ENCODE measurements at places on chromosomes 3 and 15.

GRCh38 chr3:49279376-49279775 is 2.3 kb upstream of the C3orf62 start:
- no peak for DNase-seq

GRCh38 chr15:98281130-98281529 is 320.6 kb downstream of the ARRDC4 start:
- DNase-seq, result no peak

GRCh38 chr3:98952404-98952803 is 50.9 kb upstream of the DCBLD2 start:
- no peak for DNase-seq

GRCh38 chr3:179977356-179977755 is 59.4 kb downstream of the PEX5L start:
- no peak for DNase-seq

DNA sequence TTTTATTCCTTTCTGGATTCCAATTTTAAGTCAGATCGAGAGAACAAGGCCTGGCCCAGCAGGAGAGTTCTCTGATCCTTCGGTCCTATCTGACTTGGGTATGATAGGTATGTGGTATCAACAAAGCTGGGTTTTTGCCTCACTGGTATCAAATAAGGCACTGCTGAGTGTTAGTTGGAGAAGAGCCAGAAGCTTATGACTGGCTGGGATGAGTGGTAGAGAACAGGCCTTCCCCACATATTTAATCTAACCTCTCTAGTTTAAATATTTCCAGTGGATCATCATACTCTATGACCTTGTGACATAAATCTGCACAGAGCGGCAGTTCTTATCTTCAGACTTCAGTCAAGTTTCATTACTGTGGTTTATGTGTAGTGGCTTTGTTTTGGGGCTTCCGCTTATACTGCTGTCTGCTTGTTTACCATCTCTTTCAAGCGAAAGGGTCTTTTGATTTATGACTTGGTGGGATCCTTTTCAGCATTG is 164.5 kb downstream of the PTPRG start:
- no peak for DNase-seq

- DNase-seq, result no peak
These were observed 104.9 kb upstream of the SPATA12 start for GRCh38 chr3:56955492-56956111.

DNA sequence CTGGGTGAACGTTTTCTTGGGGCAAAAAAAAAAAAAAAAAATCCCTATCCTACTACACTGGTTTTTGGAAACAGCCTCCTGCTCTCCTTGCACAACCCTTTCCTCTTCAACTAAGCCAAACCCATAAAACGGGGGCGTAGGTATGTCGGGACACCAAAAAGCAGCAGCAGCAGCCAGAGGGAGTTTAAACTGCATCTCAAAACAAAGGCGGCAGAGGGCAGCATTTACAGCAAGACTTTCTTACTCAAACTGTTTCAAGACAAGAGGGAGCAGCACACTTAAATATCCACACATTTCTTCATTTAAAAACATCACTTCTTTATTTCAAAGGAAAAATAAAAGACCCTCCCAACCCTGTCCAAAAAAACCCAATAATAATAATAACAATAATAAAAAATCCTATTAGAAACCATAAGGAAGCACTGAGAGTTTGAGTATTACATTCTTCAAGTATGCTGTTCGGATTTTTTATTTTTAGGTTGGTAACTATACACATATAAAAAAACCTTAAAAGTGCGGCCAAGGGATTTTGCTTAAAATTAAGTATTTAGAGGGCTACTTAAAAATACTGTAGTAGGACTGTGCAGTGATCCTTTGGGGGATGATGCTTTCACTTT is 43.9 kb upstream of the PLXND1 start:
- no peak for DNase-seq

- no peak for DNase-seq
These were observed 2.4 kb upstream of the CXCR6 start for GRCh38 chr3:45940781-45941365.

GRCh38 chr15:70186152-70186551 is 88.4 kb upstream of the TLE3 start:
- no peak for DNase-seq

GRCh38 chr3:4309491-4310128 is 6.4 kb downstream of the SETMAR start:
- no peak for DNase-seq

DNA sequence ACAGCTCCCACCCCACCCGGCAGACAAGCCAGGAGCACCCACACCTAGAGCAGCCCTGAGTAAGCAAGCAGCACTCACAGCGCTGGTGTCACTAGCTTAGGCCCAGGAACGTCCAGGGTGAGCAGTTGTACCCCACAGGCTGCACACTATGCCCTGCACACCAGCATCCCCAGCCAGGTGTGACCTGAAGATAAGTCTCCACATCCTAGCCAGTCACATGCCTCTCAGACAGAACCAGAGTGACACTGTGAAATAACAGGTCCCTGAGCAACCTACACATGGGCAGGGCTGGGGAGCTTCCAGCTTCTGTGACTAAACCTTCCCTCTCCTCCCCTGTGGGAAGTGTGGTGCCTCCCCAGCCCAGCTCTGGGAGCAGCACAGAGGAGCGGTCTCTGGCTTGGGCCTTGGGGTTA is 253.6 kb downstream of the UACA start:
- no peak for DNase-seq

- DNase-seq, result no peak
These were observed 24.6 kb upstream of the SH3GL3 start for GRCh38 chr15:83422541-83422940.

- DNase-seq, result no peak
These were observed 44.3 kb upstream of the TLE3 start for GRCh38 chr15:70142072-70142321.

GRCh38 chr15:40846841-40847222 is 3.0 kb downstream of the SPINT1 start:
- no peak for DNase-seq

- DNase-seq, result no peak
These were observed 329.4 kb upstream of the RORA start for GRCh38 chr15:61558172-61559136.

DNA sequence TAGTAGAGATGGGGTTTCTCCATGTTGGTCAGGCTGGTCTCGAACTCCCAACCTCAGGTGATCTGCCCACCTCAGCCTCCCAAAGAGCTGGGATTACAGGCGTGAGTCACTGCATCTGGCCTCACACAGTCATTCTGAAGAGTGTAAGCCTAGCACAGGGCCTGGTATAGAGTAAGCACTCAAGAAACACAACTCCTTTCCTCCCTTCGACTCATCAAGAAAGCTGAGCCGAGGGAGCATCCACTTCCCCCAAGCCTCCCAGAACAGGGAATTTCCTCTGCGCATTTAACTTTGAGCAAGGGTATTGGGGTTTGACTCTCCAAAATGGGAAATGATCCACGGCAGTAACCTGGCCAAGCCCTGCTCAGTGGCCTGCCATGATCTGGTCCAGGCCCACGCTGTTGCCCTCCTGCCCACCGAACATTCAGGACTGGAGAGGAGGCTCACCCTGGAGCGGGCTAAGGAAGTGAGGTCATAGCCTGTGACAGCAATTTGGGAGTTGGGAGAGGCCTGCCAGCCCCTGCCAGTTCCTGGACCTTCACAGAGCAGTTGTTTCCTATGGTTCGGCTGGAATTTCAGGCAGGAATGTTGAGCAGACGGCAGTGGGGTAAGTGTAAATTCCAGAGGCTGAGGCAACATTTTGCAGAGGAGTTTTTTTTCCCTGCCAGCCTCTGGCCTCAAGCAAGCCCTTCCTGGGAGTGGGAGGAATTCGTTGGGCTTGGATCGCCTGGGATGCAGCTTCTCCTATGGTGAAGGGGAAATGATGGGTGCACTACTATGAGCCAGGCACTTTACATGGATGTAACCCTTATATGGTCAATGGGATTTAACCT is 21.2 kb upstream of the SMAD3 start:
- no peak for DNase-seq

GRCh38 chr15:71440489-71441110 is 325.3 kb downstream of the THSD4 start:
- no peak for DNase-seq

DNA sequence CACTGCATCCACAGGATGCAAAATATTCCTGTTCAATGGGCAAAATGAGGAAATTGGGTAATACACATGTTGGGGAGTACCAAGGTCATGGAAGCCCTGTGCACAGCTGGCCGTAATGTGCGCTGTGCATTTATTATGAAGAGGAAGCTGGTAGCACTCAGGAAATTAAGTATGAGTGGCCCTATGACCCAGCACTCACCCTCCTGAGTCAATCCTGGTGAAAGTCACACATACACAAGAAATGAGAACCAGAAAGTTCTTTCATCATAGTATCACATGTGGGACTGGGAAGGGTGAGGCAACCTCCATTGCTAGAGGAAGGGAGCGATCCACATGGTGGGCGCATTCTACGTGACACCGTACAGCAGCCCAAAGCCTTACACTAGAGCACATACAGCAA is 11.4 kb upstream of the PRR20G start:
- no peak for DNase-seq

GRCh38 chr3:62548528-62549205 is 175.3 kb upstream of the FEZF2 start:
- DNase-seq, result no peak

- DNase-seq, result no peak
These were observed 1261.1 kb downstream of the ROBO1 start for GRCh38 chr3:78506581-78507195.

- no peak for DNase-seq
These were observed 1.7 kb downstream of the CFAP44 start for GRCh38 chr3:113439606-113440005.

GRCh38 chr3:138197524-138197923 is 10.4 kb downstream of the ARMC8 start:
- no peak for DNase-seq

DNA sequence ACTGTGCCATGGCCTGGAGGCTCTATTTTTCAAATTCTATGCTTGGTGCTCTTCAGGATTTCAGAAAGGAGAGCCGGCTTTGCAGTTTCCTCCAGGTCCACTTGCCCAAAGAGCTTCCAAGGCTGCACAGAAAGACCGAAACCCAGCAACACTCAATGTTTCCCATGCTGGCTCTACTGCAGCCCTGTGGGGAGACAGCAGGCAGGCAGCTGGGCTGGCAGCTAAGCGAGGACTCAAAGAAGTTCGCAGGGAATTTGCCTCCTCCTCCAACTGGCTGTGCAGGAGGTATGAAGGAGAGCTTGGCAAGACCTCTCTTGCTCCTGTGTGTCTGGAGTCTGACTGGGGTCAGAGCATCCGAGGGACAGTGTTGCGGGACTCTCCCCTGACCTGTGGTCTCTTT is 17.4 kb upstream of the ITGA11 start:
- DNase-seq, result peak; percentile 40

DNA sequence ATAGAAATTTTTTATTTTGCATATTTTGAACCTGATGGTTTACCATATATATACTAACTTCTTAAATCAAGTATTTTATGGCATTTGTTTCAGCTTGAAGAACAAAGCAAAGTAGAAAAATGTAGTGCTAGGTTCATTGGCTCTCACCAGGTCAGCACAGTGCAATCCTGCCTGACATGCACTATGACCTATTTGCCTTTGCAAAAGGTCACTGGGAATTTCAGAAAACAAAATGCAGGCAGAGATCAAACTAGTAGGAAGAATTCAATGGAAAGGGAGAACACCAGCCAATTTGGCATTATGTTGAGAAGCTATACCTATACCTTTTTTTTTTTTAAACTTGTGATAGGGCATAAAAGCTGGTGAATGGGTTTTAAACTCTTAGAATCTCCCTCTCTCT is 329.8 kb upstream of the SGO1 start:
- DNase-seq, result no peak

- DNase-seq, result no peak
These were observed 315.4 kb upstream of the LRRC3B start for GRCh38 chr3:26307192-26307591.

- DNase-seq, result no peak
These were observed 28.2 kb upstream of the PIAS1 start for GRCh38 chr15:68025835-68026424.

GRCh38 chr3:30078736-30079135 is 527.7 kb upstream of the TGFBR2 start:
- DNase-seq, result no peak

GRCh38 chr3:170765419-170766078 is 104.4 kb downstream of the RPL22L1 start:
- DNase-seq, result no peak

DNA sequence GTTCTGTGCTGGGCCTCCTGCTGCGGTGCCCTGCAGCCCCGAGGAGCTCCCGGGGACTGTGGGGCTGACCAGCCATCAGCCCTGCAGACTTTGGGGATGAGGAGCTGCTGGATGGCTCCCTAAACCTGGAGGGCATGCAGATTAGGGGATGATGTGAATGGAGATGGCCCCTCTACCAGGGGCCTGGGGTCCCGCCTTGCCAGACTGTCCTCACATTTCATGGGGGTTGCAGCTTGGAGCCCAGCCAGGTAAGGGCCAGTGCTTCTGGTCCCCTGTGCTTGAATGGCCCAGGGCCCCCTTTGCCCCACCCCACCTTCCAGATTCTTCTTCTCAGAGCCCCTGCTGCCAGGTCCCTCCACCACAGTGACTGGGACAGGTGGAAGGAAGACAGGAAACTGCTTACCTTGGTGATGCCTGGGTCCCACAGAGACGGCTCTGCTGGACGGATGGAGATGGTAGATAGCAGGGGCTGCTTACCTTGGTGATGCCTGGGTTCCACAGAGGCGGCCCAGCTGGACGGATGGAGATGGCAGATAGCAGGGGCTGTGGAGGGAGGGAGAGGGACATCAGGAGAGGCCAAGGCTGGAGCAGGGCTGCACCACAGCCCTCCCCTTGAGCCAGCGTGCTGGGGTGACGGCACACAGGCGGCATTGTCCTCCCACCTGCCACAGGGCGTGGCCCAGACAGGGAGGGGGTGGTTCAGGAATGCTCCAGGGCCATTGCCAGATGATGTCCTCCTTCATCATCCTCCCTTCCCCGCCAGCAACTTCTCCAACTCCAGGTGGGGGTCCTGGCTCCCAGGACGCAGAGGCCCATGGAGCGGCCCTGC is at the start of gene SPTBN5:
Gene SPTBN5 (minus strand): TSS at position 632 of the 829 bp plus-strand sequence. CDS start 556 bp downstream, at position 76.
- no peak for DNase-seq

DNA sequence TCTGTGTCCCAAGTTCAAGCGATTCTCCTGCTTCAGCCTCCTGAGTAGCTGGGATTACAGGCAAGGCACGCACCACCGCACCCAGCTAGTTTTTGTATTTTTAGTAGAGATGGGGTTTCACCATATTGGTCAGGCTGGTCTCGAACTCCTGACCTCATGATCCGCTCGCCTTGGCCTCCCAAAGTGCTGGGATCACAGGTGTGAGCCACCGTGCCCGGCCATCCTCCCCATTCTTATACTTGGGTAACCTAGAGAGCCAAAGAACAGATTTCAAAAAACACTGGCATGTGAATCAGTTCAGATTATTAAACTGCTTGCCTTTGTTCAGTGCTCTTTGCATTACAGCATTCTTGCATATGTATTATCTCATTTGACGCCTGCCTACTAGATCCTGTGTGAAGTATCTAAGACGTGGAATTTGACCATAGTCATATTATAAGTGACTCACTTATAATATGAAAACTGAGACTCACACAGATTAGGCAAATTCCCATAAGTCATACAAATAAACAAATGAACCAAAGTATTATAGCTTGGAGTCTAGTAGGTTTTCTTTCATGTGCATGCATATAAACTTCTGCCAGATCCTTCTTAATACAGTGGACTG is 123.5 kb downstream of the UNC13C start:
- no peak for DNase-seq

Measured in type B pancreatic cell (in vitro differentiated cells).